ENCODE measurements at places on chromosomes 4 and X.

DNA sequence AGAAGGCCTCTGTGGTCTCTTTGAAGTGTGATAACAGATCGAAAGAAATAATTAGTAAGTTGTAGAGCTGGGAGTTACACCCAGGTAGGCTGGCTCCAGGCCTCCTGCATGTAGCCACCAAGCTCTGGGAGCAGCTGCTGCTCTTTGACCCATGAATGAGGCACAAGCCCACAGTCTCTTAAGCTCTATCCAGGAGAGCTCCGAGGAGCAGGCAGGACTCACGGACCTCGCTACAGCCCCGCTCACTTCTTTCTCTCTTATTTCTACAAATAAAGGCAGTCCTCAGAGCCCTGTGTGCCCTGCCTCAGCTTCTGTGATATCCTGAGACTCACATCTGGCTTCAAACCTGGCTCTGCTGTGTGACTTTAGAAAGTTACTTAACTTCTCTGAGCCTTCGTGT is 86.9 kb downstream of the EVC start:
- no peak for DNase-seq

GRCh38 chrX:2299871-2300270 is 200.9 kb downstream of the DHRSX start:
- no peak for DNase-seq

- DNase-seq, result no peak
Observed at GRCh38 chrX:115518113-115518512, 42.9 kb upstream of the PLS3 start.

- no peak for DNase-seq
Observed at GRCh38 chrX:17860179-17860780, 818 bp downstream of the RAI2 start.

DNA sequence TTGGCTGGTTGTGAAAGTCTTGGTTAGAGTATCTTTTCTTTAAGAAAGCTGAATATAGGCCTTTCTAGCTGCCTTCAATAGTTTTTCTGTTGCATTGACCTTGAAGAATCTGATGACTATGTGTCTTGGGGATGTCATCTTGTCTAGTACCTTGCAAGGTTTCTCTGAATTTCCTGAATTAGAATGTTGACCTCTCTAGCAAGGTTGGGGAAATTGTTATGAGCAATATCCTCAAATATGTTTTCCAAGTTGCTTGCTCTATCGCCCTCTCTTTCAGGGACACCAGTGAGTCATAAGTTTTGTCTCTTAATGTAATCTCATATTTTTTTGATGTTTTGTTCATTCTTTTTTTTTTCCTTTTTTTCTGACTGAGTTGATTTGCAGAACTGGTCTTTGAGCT is 194.7 kb downstream of the RAB28 start:
- no peak for DNase-seq

DNA sequence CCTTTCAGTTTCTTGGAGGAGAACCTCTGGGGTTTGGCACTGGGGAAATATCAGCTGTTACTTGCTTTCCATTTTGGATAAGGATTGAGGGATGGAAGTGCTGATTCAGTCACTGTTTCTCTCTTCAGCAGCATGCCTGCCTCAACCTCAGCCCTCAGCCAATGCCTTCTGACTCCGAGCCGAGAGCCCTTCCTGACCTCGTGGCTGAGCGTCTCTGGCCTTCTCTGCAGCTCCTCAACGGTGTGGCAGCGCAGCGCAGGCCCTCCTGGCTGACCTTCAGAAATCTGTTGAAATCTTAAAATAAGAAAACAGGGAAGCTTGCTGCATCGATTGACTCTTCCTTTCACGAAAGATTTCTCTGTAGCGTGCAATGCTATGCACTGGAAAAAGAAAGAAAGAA is 434.3 kb upstream of the FAT1 start:
- no peak for DNase-seq

GRCh38 chr4:77193511-77194102 is 36.6 kb downstream of the CCNG2 start:
- DNase-seq, result peak; percentile 85

DNA sequence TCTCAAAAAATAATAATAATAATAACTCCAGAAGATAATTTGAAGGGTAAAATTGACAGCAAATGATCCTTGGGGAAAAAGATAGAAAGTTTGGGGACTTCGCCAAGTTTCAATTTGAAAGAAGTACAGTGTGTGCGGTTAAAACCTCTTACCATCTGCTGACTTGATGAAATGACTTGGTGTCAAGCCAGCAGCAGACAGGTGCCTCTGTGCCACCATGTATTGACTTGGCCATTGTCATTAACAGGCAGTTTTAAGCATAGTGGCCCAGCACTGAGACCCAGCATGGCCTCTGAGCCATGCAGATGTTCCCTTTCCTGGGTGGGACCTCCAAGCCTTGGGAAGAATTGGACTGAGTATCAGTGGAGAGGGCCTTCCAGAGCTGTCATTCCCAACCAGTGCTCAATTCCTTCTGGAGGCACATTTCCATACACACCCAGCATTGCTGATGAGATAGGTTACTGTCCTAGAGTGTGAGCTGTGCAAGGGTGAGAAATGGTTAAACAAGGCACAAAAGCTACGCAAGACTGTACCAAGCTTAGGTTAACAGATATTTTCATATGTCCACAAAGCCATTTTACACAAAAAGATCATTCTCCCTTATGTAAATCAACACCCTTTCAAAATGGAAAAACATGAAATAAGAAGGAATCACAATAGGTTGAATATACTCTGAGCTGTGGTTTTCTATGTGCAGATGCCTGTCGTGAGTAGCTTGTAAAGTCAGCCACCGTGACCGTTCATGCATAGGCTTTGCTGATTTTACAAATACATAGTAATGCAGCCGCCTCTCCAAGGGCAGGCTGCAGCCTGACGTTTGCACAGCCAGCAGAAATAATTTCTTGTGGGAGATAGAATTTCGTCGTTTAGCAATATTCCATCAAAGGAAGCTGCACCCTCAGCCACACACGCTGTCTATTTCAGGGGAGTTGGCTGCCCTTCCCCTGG is 59.4 kb upstream of the FBXW7 start:
- no peak for DNase-seq

DNA sequence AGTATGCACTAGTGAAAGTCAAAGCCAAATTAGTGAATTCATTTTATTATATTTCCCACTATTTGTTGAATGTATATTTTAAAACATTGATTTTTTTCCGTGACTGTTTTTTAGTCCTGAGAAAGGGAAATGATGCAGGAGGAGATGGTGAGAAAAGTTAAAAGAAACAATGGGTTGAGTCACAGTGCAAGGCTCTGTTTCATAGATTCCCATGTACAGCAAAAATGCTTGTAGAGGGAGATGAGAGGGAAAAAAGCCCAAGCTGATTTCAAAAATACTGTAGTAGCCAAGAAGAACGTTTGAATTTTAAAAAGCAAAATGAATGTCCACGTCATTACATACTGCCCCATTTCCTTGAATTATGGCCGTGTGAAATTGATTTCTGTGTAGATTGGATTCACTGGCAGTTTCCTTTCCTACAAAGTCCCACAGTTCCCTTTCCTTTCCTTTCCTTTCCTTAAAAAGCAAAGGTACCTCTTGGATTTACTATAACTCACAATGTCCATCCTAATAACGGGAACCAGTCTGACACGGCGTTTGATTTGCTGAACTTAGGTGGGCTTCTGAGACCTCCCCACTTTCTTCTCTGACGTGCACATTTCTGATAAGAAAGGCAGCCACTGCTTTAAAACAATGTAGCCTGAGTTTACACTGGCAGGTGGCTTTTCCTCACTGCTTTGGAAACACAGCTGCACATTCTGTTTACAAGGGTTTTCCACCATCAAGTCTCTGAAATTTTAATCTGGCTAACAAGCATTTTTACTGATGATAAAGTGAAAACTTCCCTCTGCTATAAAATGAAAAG is 63.7 kb downstream of the SPCS3 start:
- DNase-seq, result no peak

DNA sequence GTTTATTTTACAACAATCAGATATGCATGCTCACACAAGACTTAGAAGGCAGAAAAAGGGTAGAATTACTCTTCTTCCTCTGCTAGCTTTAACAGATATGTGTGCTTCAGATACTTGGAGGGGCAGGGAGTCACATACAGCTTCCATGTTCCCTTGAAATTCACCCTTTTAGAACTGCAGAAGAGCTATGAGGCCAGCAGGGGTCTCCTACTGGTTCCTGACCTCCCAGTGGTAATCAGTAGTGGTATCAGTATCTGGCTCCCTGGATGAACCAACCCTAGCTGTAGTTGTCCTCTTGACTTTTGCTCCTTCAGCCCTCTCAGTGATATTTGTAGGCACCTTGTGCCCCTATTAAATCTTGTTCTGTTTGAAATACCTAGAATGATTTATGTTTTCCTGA is 81.5 kb downstream of the RCHY1 start:
- no peak for DNase-seq

- no peak for DNase-seq
Observed at GRCh38 chrX:38961936-38962335, 160.7 kb downstream of the MID1IP1 start.

DNA sequence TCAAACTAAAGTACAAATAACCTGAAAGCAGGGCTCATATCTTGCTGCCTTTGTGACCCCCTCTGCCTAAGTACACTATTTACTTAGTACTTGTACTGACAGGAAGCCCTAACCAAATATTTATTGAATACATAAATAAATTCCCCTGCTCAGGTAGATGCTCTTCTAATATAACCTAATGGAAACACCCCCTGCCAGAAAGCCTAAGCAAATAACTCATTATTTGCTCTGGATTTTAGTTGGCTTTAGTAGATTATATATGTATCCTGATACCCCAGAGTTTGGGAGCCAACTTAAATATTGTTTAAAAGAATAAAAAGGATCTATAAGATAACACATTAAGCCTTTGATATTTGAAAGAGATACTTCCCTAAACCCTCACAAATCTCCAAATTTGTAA is 318.2 kb downstream of the PPP1R2C start:
- DNase-seq, result no peak

- no peak for DNase-seq
Observed at GRCh38 chr4:55291227-55291640, 54.8 kb upstream of the SRD5A3 start.

DNA sequence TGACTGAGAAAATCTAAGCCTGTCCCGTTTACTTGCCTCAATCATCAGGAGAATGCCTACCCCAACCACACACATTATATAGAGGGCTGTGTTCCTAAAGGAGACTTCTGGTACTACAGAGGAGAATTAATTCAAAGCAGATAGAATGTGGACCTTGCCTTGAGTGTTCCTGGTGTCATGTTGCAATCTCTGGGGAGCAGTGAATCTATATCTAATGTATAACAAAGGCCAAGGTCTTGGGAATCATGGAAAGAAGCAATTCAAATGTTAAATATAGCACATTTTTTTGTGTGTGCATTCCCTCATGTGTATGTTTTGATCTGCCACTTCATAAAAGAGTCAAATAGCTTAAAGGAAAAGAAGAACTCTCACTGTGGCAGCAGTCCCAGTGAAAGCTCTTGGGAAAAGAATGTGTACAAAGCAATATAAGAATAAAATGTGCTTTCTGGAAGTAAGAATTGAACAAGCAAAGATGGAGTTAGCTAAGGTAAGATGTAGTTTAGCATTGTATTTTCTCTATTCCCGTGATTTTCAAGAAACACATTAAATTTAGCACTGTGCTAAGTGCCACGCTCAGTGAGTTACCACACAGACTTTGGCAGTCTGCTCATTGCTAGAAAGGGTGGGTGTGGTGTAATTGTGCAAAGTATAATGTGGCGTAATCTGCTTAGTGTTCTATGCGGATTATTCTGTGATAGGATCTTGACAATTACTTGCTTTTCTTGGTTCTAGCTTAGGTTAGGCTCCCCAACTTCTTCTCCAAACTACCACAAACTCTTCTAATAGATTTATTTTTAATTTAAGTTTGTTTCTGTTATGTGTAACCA is 13.7 kb downstream of the ADH6 start:
- no peak for DNase-seq

GRCh38 chr4:15902746-15903145 is 35.8 kb downstream of the FGFBP1 start:
- DNase-seq, result no peak

DNA sequence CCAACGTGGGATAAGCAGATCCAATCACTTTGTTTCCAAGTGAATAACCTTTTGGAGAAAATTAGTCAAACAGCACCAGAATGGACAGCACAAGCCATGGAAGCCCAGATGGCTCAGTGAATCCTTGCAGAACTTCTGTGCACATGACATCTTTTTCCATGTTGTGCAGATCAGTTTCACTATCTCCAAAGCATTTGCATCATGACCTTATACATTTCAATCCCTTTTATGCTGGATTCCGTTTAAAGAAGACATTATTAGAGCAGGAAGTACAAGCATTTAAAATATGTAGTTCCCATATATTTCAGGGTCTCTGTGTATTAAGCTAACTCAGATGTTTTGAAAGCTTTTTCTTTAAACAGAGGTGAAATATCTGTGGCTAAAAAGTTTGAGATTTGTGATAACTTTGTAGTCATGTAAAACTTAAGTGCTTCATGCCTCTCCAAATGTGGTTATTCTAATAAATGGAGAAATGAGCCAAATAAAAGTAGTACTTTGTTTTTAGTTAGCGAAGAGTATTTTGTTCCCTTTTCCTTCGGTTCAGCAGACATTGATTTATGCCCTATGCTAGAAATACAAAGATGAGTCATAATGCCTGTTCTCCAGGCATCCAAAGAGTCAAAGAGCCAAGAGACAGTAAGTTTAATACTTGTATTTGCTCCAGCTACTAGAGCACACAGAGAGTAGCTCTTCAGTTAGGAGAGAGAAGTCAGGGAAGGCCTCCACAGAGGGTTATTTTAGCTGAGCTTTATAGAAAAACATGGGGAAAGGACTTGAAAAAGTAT is 39.0 kb downstream of the PLAC8 start:
- DNase-seq, result no peak

DNA sequence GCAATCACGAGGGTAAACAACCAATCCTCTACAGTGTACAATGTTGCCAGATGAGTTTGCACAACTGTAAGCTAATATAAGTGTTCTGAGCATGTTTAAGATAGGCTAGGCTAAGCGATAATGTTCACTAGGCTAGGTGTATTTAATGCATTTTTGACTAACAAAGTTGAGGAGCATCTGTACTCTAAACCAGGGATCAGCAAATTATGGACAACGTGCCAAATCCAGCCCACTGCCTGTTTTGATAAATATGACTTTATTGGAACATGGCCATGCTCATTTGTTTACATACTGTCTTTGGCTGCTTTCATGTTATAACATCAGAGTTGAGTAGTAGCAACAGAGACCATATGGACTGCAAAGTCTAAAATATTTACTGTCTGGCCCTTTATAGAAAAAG is 46.3 kb upstream of the ARHGEF6 start:
- DNase-seq, result no peak

- no peak for DNase-seq
Observed at GRCh38 chr4:92969650-92970379, 666.0 kb downstream of the GRID2 start.

GRCh38 chr4:185660340-185660739 is 125.0 kb upstream of the PDLIM3 start:
- DNase-seq, result no peak

DNA sequence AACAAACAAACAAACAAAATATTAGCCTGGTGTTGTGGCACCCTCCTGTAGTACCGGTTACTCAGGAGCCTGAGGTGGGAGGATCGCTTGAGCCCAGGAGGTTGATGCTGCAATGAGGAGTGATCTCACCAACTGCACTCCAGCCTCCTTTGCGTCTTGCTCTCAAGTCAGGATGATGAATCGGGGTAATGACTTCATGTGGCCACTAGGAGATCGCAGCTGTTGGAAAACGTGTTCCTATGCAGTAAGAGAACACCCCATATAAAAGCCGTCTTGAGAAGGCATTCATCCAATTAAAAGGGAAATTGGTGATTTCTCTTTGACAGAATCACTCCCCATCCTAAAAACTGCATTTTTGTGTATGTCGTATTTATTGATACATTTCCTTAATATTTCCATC is 6.9 kb downstream of the CCNB3 start:
- no peak for DNase-seq

- DNase-seq, result peak; percentile 45
Observed at GRCh38 chrX:1212532-1212931, at the start of gene CRLF2. Gene CRLF2, minus strand, starts transcription at chrX:1212649. Its CDS starts 15 bp downstream, at chrX:1212634.
